Tibial nerve (tissue), 4 donors: ENCODE measurements at places on chromosomes 6 and 20. TPM values are rescaled to one million over a fixed set of nuclear protein-coding genes. Genes with fewer than 3 reads are reported as not detected.

The KCNK16 gene
- total RNA-seq = not detected

The HDGFL1 gene
- total RNA-seq = not detected

DNA sequence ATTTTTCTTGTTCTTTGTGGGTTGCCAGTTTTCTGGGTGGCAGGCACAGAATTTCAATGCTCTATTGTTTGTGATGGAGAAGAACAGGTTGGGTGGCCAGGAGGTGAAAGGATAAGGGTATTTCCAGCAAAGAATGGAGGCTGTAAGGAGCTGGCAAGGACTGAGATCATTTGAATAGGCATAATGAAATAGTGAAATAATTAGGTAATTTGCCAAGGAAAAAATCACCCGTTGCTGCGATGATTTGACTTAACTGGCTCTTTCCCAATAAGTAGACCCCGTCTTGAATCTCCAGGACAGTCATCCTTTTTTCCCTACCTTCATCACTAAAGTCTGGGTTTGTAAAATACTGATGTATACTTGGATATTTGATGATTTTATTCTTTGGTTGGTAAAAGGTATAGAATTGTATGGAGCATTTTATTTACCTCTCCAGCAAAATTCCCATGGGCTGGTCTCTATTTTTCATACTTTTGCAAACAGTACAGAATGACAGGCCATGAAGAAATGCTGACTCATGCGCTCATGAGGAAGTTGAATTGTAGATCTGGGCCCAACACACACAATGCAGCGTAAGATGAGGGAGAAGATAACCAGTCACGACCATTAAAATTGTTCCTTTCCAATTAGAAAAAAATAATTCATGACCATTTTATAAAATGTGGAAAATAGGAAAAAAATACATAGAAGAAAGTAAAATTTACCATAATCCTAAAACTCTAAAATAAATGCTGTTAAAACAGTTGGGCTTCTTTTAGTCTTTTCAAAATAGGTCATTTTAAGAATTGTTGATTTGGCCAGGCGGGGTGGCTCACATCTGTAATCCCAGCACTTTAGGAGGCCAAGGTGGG lies 2.4 kb upstream of the GCNT2 start:
- H3K4me3 ChIP-seq = no peak overlapping the region
- no peaks in the 10 kb centered on the region for H3K36me3 ChIP-seq
- no peaks in the 10 kb centered on the region for H3K27me3 ChIP-seq
- H3K27ac ChIP-seq = no peak overlapping the region
- no peak for DNase-seq

- H3K36me3 ChIP-seq = no peaks in the 10 kb centered on the region
- no peak overlapping the region for H3K4me3 ChIP-seq
- H3K4me1 ChIP-seq = peaks cover 5% of the 10 kb centered on the region
- peak overlapping the region; percentile 91 for H3K27ac ChIP-seq
Measured at GRCh38 chr6:30782425-30783014, 38.2 kb upstream of the IER3 start.

- peaks cover 5% of the 10 kb centered on the region for H3K4me1 ChIP-seq
- no peak overlapping the region for H3K4me3 ChIP-seq
- DNase-seq = no peak
- no peaks in the 10 kb centered on the region for H3K36me3 ChIP-seq
- no peaks in the 10 kb centered on the region for H3K27me3 ChIP-seq
- no peak overlapping the region for H3K27ac ChIP-seq
Measured at GRCh38 chr6:7255918-7256317, 57.1 kb downstream of the SSR1 start.

DNA sequence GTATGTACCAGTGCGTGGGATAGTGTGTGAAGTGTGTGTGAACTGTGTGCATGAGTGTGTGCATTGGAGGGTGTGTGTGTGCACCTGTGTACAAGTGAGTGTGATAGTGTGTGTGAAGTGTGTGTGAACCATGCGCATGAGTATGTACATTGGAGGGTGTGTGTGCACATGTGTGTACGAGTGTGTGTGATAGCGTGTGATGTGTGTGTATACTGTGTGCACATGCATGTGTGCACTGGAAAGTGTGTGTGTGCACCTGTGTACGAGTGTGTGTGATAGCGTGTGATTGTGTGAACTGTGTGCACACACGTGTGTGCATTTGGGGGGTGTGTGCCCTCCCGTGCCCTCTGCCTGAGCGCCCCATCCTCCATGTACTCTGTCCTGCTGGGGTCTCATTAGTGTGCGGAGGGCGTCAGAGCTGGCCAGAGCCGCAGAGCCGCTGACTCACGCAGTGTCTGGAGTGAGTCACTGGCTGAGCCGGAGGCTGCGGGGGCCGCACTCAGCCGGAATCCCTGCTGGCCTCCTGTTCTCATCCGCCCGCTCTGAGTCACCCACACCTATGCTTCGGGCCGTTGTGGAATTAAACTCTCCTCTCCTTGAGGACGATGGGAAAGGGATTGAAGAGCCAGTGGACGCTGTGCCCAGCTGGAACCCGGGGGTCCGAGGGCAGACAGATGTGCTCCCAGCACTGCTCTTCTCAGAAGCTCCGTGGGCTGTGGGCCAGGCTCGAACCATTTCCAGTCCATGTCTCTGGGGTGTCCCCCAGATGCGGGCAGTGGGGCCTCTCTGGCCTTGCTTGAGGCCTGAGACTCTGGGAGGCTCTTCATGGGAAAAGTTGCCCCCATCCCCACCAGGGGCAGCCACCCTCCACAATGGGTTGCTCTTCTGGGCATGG lies 27.3 kb upstream of the STX16 start:
- no peaks in the 10 kb centered on the region for H3K27me3 ChIP-seq
- H3K4me3 ChIP-seq = no peak overlapping the region
- H3K27ac ChIP-seq = no peak overlapping the region
- no peaks in the 10 kb centered on the region for H3K4me1 ChIP-seq

- no peaks in the 10 kb centered on the region for H3K27me3 ChIP-seq
- DNase-seq = no peak
- H3K4me1 ChIP-seq = no peaks in the 10 kb centered on the region
- H3K27ac ChIP-seq = no peak overlapping the region
- H3K4me3 ChIP-seq = no peak overlapping the region
Measured at GRCh38 chr6:110939429-110940200, 18.9 kb upstream of the GTF3C6 start.

DNA sequence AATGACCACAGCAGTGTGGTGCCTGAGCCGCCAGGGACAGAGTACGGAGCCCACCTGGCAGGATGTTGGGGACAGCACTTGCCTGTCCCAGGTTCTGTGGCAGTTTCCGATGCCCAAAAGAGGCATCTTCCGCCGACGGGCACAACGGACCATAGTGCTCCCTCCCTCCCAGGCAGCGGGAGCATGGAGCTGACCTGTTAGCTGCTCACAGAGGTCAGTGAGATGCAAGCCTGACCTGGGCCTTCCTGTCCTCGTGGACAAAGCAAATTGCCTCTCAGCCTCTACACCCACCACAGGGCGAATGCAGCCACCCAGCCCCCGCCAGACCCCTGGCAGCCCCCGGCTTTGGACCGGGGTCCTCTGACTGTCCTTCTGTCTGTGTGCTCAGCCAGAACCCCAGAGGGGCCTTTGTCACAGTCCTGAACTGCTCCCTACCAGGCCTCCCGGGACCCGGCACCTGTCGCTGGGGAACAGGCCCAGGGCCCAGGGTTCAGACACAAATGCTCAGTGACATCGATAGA lies 16.2 kb upstream of the FRMD1 start:
- no peaks in the 10 kb centered on the region for H3K4me1 ChIP-seq
- H3K27me3 ChIP-seq = no peaks in the 10 kb centered on the region
- no peak overlapping the region for H3K4me3 ChIP-seq
- DNase-seq = no peak

The IMPG1 gene
- not detected for total RNA-seq

- H3K36me3 ChIP-seq = no peaks in the 10 kb centered on the region
- H3K4me1 ChIP-seq = no peaks in the 10 kb centered on the region
- H3K4me3 ChIP-seq = no peak overlapping the region
Measured at GRCh38 chr6:133632206-133632605, 256.7 kb upstream of the TCF21 start.

GRCh38 chr20:41078329-41078728 lies 49.7 kb downstream of the TOP1 start:
- H3K4me3 ChIP-seq = no peak overlapping the region
- H3K27ac ChIP-seq = no peak overlapping the region
- H3K4me1 ChIP-seq = peaks cover 68% of the 10 kb centered on the region
- H3K36me3 ChIP-seq = no peaks in the 10 kb centered on the region
- no peak for DNase-seq
- H3K27me3 ChIP-seq = no peaks in the 10 kb centered on the region

The SGK2 gene
- 0.87 TPM for total RNA-seq

GRCh38 chr6:18823782-18824386 lies 436.7 kb downstream of the RNF144B start:
- H3K4me1 ChIP-seq = no peaks in the 10 kb centered on the region
- DNase-seq = no peak
- no peaks in the 10 kb centered on the region for H3K36me3 ChIP-seq
- H3K27me3 ChIP-seq = no peaks in the 10 kb centered on the region

The RBM24 gene
- total RNA-seq = 9.8 TPM

- no peaks in the 10 kb centered on the region for H3K4me1 ChIP-seq
- no peak overlapping the region for H3K27ac ChIP-seq
- no peak for DNase-seq
- no peaks in the 10 kb centered on the region for H3K36me3 ChIP-seq
Measured at GRCh38 chr20:7770046-7770445, 170.2 kb downstream of the HAO1 start.

The TRIM15 gene
- not detected for total RNA-seq

DNA sequence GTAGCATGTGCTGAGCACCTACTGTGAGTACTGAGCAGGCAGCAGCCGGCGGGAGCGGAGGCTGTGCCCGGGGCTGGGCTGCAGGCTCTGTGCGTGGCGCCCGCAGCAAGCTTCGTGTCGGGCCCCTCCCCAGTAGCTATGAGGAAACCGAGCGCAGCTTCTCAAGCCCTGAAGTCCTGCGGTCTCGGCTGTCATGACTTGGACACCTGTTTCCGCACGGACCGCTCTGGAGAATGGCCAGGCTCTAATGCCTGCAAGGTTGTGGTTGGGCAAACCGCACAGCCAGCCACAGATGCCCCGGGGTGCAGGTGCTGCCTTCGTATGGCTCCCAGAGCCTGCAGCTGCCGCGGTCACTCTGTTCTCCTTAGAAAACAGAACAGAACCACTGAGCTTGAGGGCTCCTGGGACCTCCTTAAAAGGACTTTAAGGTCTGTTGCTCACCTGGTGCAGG lies 33.7 kb downstream of the PYGB start:
- no peak overlapping the region for H3K4me3 ChIP-seq
- peaks cover 7% of the 10 kb centered on the region for H3K36me3 ChIP-seq
- H3K27me3 ChIP-seq = no peaks in the 10 kb centered on the region
- peak; percentile 3 for DNase-seq
- no peaks in the 10 kb centered on the region for H3K4me1 ChIP-seq

The ECI2 gene
- total RNA-seq = 47.7 TPM

DNA sequence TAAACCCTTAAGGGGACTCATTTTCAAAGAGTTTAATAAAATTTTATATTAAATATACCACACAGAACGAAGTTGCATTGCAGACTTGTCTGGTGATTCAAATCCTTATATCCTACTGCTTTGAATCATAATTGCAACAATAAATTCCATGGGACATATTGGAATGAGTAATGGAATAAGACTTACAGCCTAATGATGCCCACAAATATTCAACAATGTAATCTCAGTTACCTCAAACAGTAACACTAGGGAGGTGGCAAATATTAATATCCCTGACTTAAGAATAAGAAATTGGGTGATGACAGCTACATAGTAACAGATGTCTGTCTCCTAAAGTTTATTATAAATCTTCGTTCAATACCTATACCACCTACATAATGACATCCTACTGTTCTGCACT lies 52.6 kb downstream of the BMP5 start:
- no peaks in the 10 kb centered on the region for H3K36me3 ChIP-seq
- no peak overlapping the region for H3K27ac ChIP-seq
- DNase-seq = no peak
- no peaks in the 10 kb centered on the region for H3K27me3 ChIP-seq
- no peak overlapping the region for H3K4me3 ChIP-seq

The ULBP3 gene
- total RNA-seq = not detected

The SLC22A16 gene
- not detected for total RNA-seq

DNA sequence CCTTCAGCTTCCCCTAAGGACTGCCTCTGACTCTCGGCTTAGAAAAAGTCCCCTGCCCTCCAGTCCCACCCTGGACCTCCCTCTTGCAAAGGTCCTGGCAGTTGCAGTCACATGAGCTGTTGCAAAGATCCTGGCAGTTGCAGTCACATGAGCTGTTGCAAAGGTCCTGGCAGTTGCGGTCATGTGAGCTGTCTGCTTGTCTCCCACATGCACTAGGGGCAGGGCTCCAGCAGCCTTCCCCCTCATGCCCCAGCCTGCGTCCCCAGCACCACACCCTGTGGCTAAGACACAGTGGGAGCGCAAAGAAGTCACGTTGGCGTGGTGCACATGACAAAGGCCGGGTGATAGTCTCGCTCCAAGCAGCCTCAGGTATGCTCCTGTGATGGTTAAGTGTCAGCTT lies 82.9 kb downstream of the ZNF217 start:
- no peak for DNase-seq
- H3K27ac ChIP-seq = no peak overlapping the region
- no peaks in the 10 kb centered on the region for H3K36me3 ChIP-seq

- DNase-seq = no peak
- H3K36me3 ChIP-seq = no peaks in the 10 kb centered on the region
- no peaks in the 10 kb centered on the region for H3K4me1 ChIP-seq
- H3K4me3 ChIP-seq = no peak overlapping the region
- no peak overlapping the region for H3K27ac ChIP-seq
Measured at GRCh38 chr6:36368921-36369865, 18.3 kb downstream of the ETV7 start.

- no peaks in the 10 kb centered on the region for H3K36me3 ChIP-seq
- peak overlapping the region; percentile 66 for H3K4me3 ChIP-seq
- peak overlapping the region; percentile 90 for H3K27ac ChIP-seq
- peaks cover 26% of the 10 kb centered on the region for H3K4me1 ChIP-seq
- H3K27me3 ChIP-seq = no peaks in the 10 kb centered on the region
Measured at GRCh38 chr6:35343835-35344550, 1.6 kb downstream of the PPARD start.

- no peak overlapping the region for H3K4me3 ChIP-seq
- no peaks in the 10 kb centered on the region for H3K36me3 ChIP-seq
- no peak overlapping the region for H3K27ac ChIP-seq
- H3K4me1 ChIP-seq = no peaks in the 10 kb centered on the region
- H3K27me3 ChIP-seq = no peaks in the 10 kb centered on the region
- no peak for DNase-seq
Measured at GRCh38 chr6:145620088-145620487, 115.2 kb downstream of the EPM2A start.

The RIMS1 gene
- total RNA-seq = 3.3 TPM

DNA sequence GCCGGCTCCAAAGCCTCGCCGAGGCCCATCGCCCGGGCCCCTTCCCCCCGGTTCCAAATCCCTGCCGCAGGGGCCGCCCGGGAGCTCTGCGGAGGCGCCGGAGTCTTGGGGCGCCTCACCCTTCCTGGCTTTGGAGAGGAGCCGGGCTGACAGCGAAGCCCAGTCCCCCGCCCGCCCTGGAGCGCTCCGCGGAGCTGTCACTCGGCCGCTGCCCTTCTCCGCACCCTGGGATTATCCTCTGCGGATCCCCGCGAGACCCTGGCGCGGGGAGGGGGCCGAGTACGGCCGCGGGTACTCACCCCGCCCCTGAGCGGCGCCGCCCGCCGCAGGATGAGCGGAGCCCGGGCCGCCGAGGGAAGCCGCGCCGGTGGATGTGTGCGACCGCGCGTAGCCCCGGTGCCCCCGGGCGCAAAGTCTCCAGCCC lies 343 bp downstream of the SNAP91 start:
- no peaks in the 10 kb centered on the region for H3K4me1 ChIP-seq
- DNase-seq = no peak
- peaks cover 47% of the 10 kb centered on the region for H3K27me3 ChIP-seq
- no peak overlapping the region for H3K27ac ChIP-seq
- no peaks in the 10 kb centered on the region for H3K36me3 ChIP-seq

GRCh38 chr6:76942203-76942966 lies 520.9 kb downstream of the HTR1B start:
- H3K4me3 ChIP-seq = no peak overlapping the region
- H3K36me3 ChIP-seq = no peaks in the 10 kb centered on the region
- H3K27ac ChIP-seq = no peak overlapping the region
- DNase-seq = no peak
